Activated gamma-delta T cell treated with anti-CD3 and anti-CD28 coated beads, Interleukin-2, amount 50 U/mL, for 16 hours (primary cell): ENCODE measurements at places on chromosomes 6 and 20.

- DNase-seq: no peak
Observed at GRCh38 chr6:125944434-125944816, 12.1 kb upstream of the HINT3 start.

GRCh38 chr20:63704749-63705117 lies 3.0 kb downstream of the ARFRP1 start:
- no peak for DNase-seq

DNA sequence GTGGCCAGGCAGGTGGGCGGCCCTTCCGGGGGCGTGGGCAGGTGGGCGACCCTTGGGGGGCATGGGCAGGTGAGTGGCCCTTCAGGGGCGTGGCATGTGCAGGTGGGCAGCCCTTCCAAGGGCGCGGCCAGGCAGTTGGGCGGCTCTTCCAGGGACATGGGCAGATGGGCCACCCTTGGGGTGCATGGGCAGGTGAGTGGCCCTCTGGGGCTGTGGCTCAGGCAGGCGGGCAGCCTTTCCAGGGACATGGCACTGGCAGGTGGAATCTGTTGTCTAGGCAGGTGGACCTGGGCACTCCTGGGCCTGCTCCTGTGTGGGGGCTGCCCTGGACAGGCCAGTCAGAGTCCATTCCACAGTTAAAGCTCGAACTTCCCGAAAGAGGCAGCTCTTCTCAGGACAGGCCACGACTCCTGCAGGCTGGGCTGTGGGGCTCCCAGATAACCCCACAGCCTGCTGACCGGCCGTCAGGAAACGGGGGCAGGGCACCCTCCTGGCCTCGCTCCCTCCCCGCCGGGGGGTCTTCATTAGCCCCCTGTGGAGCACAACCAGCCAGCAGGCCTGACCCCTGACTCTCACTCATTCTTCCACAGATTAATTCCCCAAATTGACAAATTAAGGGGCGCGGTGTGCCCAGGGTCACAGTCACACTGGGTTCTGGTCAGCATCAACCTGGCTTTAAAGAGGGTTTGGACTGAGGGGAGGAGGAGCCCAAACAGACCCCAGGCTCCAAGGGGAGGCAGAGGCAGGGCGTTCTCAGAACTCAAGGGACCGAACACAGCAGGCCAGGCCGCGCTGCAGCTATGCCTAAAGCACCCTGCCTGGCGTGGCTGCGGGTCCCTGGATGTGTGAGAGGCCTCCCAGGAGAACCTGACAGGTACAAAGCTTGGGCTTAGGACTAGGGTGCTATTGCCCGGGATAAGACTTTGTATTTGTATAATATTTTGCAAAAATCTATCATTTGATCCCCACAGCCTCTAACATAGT lies 130.0 kb downstream of the DLL1 start:
- DNase-seq: no peak

- DNase-seq: no peak
Observed at GRCh38 chr6:45966797-45967196, 48.9 kb downstream of the CLIC5 start.

DNA sequence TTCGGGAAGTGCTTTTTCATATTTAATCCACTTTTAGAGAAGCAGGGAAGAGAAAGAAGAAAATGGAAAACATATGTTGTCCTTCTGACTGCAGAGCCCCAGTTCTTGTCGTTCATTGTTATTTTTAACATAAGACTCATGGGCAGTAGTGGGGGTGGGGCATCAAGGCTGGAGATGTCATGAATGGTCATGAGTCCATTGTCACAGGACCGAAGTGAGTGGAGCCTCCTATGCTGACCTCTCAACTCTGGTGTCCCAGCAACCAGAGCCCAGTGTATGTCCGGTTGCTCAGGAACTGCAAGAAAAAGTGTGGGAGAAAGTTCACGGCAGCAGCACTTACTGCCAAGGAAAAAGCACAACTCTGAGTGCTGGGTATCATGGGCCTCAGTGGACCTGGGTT lies 108.6 kb downstream of the BANF2 start:
- DNase-seq: no peak

DNA sequence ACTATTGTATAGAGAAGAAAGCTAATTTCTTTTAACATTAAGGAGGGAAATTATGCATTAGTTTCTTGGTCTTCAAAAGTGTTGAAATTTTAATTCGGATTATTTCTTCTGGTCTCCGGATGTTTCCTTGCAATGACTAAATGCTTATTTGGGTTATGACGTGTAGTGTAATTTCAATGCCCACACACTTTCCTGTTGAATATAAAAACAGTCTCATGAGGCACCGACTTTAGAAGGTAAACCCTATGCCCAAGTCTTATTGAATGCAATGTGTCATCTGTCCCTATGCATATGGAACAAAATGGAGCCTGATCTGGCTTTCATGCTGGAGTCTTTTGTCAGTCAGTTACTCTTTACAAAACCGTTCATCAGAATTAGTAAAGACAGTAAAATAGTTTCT lies 17.7 kb downstream of the GJA1 start:
- no peak for DNase-seq

GRCh38 chr20:45589725-45590124 lies 10.6 kb upstream of the WFDC8 start:
- DNase-seq: no peak

- no peak for DNase-seq
Observed at GRCh38 chr20:36344517-36345132, 38.5 kb downstream of the DLGAP4 start.

DNA sequence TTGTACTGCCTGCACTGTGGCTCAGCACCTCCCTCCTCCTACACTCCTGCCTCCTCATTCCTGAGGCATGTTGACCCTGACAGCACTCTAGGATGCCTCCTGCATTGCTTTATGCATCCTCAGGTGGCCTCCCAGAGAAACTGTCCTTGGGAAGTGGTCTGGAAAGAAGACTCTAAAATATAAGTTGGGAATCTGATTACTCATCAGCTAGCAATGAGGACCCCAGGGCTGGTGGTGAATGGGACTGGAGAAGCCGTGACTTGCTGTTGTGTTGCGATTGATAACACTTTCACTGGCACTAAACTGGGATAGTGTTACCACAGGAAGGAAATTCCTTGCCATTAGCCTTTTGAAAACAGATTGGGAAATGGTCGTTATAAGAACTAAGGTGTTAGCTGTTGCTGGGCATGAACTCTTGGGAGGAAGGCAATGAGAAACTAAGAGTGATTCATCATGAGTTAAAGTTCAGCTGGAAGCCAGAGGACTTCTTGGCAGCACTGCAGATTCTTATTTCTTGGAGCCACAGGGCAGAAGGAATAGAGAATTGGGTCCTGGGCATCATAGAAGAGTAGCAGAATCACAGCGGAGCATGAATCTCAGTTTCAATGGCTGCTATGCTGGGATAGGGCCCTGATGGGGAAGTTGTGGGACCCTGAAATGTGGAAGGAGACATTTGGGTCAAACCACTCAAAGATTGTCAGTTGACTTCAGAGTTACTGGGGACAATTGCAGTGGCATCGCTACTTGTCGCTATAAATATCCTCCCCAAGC lies 10.1 kb upstream of the SIRPD start:
- DNase-seq: no peak

GRCh38 chr6:150891888-150892485 lies 26.5 kb downstream of the MTHFD1L start:
- peak; percentile 19 for DNase-seq

- DNase-seq: no peak
Observed at GRCh38 chr6:137025786-137026730, 18.7 kb downstream of the IL20RA start.

- DNase-seq: no peak
Observed at GRCh38 chr20:37741570-37741969, 47.7 kb downstream of the CTNNBL1 start.

GRCh38 chr20:17172836-17173516 lies 53.9 kb upstream of the PCSK2 start:
- no peak for DNase-seq

- no peak for DNase-seq
Observed at GRCh38 chr6:18668994-18669393, 281.8 kb downstream of the RNF144B start.

DNA sequence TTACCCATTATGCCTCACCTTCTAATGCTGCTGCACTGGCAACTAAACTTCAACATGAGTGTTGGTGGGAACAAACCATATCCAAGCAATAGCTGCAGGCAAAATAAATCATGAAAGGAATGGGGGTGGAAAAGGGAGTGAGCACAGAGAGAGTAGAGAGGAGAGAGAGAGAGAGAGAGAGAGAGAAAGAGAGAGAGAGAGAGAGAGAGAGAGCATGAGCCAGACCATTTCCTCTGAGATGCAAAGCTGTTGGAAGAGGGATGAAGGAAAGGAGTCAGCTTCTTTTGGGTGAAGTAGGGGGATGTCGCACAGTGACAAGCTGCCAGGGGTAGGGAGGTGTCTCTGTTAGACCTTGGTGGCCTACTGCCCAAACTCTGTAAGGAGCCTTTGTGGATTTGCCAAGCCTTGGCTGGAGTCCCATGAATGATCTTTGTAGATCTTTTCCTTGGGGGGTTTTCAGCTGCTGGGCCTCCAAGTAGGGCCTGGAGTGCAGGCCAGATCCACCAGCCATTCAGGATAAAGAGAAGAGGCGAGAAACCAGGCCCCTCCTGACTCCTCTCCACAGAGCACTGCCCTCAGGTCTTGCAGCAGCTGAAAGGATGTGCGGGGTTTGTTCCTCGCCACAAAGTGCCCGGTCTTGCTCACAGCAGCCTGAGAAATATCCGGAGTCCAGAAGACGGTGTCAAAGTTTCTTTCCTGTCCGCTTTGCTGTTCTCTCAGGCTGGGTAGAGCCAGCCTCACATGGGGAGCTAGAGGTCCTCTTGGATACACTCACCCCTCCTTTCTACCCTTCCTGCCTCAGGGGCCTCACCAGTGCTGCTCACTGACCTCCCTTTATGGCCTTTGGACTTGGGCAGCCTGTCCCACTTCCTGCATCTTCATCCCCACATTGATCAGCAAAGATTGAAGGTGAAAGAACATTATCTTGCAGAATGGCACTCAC lies 17.8 kb downstream of the BTBD3 start:
- no peak for DNase-seq

DNA sequence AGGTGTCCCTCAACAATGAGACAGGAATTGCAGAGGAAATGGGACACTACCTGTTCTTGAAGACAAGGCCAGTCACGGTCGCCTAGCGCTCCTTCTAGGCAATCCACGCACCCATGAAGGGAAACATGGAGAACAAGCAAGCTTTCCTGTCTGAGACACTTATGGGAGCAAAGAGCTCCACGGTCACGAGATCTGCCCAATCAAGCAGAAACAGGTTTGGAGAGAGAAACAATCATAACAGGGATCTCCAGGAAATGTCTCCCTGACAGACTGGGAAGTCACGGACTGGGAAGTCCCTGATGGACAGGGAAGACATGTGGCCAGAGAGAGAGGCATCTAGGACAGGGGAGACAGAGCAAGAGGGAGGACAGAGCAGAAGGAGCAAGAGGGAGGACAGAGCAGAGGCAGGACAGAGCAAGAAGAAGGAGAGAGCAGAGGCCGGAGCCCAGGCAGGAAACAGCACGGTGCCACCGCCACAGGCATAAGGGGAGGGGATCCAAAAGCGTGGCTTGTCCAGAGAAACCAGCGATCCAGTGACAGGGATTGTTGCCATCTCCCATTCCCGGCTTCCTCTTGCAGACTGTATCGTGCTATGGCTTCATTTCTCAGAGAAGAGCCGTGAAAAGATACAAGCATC lies 167.8 kb upstream of the ZNF337 start:
- no peak for DNase-seq

GRCh38 chr20:59772373-59772705 lies 161.1 kb downstream of the SYCP2 start:
- no peak for DNase-seq

GRCh38 chr6:69012211-69012610 lies 377.1 kb downstream of the ADGRB3 start:
- DNase-seq: no peak

DNA sequence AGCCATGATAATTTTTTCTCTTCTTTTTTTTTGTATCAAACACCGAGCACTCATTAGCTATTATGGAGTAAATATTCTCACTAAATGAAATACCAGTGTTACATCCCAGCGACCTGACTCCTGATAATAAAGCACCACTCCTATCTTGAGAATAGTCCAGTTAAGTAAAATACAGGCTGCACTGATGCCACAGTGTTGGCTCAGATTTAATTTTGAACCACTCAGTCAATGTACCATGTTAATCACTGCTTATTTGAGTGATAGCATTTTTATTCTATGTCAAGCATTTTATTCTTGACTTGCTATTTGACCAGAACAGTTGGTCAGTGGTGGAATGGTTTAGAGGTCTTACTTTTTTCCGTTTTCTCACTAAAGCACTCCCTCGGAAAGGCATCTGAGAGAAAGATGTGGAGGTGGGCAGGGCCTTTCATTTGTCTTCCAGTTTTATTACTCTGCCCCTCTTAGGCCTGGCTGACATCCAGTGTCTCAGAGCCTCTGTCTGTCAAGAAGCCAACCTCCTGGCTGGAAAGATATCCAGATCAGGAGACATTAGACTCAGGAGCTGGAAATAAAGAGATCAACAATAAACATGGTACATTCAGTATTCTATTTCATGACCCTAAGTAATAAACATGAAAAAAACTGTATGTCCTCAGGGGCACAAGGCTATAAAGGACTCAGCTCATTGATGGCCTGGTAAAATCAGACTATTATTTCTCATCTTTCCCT lies 457.8 kb downstream of the EPM2A start:
- no peak for DNase-seq

DNA sequence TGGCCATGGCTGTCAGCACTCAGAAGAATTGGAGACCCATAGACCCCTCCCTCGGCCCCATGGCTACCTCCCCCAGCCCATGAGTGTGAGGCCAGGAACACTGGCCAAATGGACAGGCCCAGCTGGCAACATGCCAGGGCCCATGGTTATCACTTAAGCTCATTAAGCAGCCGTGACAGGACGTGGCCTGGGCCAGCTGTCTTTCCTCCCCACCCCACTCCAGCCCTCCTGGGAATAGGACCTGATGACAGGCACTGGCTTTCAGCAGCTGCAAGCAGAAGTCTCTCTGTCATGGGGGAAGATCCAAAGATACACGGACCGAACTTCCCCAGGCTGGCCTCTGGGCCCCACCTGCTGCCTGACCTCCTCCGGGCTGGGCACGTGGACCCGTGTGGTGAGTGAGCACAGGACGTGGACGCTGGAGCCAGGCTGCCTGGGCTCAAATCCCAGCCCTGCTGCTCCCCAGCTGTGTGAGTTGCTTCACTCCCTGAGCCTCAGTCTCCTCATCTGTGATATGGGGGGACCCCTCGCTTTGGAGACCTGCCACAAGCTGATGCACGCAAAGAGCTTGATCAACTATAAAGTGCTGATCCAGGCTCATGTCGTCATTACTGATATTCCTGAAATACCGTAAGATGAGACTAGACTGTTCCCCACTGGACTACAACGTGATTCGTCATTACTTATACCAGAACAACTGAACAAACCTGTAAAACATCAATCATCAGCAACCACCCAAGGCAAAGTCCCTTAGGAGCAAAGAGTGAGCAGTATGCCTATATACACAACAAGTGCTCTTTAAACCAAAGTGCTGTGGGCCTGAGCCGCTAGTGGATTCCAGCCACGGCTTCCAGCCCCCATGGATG lies 22.0 kb upstream of the VSTM2L start:
- DNase-seq: no peak

- DNase-seq: no peak
Observed at GRCh38 chr20:63680427-63680826, 16.0 kb upstream of the TNFRSF6B start.

- DNase-seq: no peak
Observed at GRCh38 chr6:18186540-18187250, 31.5 kb downstream of the KDM1B start.

- no peak for DNase-seq
Observed at GRCh38 chr20:25654487-25654886, 30.7 kb upstream of the NANP start.

GRCh38 chr6:35787266-35788218 lies 6.7 kb downstream of the CLPSL1 start:
- DNase-seq: no peak

- no peak for DNase-seq
Observed at GRCh38 chr20:29497261-29497671, 1760.2 kb upstream of the DEFB115 start.

GRCh38 chr6:49939993-49940498 lies 23.9 kb downstream of the DEFB114 start:
- no peak for DNase-seq
